KBM-7 (cell line): ENCODE measurements at places on chromosomes 13 and 19.
A peak's percentile ranks its signal among the peaks of the same experiment; 100 is the strongest.

DNA sequence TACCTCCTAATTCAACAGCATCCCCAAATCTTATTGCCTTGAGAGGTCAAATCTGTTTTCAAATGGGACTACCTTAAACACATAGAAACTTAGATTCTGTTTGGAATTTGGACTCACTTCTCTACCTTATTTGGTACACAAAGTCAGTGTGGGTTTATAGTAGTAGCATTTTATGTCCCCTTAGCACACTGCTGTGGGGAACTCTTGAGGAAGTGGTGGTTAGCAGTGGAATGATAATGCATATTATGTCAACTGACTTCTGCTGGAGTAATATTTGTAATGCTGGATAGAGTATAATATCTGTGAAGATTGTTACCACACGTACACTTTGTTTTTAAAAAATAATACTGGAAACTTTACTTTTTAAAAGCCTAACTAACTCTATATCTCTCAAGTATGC lies 386.3 kb downstream of the NDFIP2 start:
- peak; percentile 44 for DNase-seq

- DNase-seq, result peak; percentile 56
Observed at GRCh38 chr19:18167975-18168645, 5.5 kb upstream of the IFI30 start.

GRCh38 chr19:9323557-9323918 lies 441 bp upstream of the ZNF559 start:
- DNase-seq, result no peak

DNA sequence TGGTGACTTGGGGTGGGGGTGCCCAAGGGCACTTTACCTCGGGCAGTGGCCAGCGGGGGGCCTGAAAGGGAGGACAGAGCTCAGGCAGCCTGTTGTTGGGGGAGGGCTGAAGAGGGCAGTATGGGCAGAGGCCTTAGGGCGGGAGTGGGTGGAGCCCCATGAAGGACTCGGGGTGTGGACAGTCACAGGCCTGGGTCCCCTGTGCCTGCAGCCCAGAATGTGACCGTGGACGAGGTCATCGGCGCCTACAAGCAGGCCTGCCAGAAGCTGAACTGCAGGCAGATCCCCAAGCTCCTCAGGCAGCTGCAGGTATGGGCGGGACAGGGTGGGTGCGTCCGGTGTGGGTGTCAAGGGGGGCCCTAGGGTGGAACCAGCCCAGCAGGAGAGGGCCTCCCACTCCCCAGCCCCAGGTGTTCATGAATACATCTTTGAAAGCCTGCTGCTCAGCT lies 22.5 kb downstream of the NKPD1 start:
- DNase-seq, result no peak

- DNase-seq, result no peak
Observed at GRCh38 chr13:112446867-112447266, 70.7 kb downstream of the SPACA7 start.

GRCh38 chr13:40403509-40404241 lies 262.8 kb downstream of the FOXO1 start:
- DNase-seq, result no peak

DNA sequence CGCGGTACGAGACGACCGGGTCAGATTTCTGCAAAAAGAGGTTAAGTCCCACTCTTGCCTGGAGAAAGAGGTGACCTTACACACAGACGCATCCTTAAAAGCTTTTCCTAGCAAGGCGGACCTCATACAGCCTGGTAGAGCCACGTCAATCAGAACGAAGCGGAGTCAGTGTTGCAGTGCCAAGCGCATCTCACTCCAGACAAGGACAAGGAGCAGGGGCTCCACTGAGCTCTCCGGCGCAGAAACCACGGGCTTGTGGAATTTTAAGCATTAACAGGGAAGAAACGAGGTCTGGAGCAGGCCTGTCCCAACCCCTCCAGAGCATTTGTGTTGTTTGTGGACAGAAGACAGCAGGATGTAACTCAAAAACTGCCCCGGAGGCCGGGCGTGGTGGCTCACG lies 7.1 kb downstream of the EEF2 start:
- no peak for DNase-seq

GRCh38 chr13:48506092-48506701 lies 26.7 kb downstream of the RCBTB2 start:
- no peak for DNase-seq

DNA sequence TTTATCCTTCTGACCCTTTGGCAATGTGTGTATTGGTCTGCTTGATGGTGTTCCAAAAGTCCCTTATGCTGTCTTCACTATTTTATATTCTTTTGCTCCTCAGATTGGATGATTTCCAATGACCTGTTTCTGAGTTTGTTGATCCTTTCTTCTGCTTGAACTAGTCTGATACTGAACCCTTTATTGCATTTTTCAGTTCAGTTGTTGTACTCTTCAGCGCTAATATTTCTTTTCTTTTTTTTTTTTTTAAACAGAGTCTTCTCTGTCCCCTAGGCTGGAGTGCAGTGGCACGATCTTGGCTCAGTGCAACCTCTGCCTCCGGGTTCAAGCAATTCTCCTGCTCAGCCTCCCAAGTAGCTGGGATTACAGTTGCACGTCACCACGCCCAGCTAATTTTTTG lies 12.6 kb upstream of the ZNF566 start:
- DNase-seq, result no peak
